ENCODE measurements at places on chromosomes 12 and 14. TPM values are rescaled to one million over a fixed set of nuclear protein-coding genes. Genes with fewer than 3 reads are reported as not detected.

DNA sequence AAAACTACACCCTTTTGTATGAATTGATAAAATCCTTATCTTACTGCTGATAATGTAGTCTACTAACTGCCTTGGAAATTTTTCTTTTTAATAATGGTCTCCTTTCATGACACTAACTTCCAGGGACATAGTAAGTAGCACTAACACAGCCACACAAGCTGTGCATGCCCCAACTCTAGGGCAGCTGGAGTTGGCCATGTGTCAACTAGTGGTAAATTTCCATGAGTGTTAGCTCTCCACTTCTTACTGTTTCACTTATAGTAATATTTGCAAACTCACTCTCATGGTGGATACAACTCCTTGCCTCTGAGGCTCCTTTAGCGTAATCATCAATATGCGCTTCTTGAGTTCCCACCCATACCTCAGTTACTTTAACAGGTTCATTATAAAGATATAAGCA lies 38.0 kb downstream of the LGR5 start:
- H3K27ac ChIP-seq = no peak overlapping the region
- DNase-seq = no peak
- no peak overlapping the region for H3K4me3 ChIP-seq
- no peaks in the 10 kb centered on the region for H3K27me3 ChIP-seq
- no peaks in the 10 kb centered on the region for H3K4me1 ChIP-seq

GRCh38 chr12:2224961-2225360 lies 172.2 kb downstream of the CACNA1C start:
- H3K4me1 ChIP-seq = no peaks in the 10 kb centered on the region
- H3K4me3 ChIP-seq = no peak overlapping the region
- H3K27ac ChIP-seq = no peak overlapping the region

GRCh38 chr14:103220134-103220981 lies 97.1 kb downstream of the TNFAIP2 start:
- H3K27me3 ChIP-seq = no peaks in the 10 kb centered on the region
- H3K36me3 ChIP-seq = no peaks in the 10 kb centered on the region

GRCh38 chr14:68542346-68542745 lies 250.5 kb downstream of the ZFP36L1 start:
- peaks cover 11% of the 10 kb centered on the region for H3K4me1 ChIP-seq
- H3K4me3 ChIP-seq = no peak overlapping the region
- no peak for DNase-seq

- no peak overlapping the region for H3K27ac ChIP-seq
- no peaks in the 10 kb centered on the region for H3K27me3 ChIP-seq
- no peaks in the 10 kb centered on the region for H3K36me3 ChIP-seq
- no peak overlapping the region for H3K4me3 ChIP-seq
Measured at GRCh38 chr12:39771456-39771855, 151.9 kb upstream of the ABCD2 start.

DNA sequence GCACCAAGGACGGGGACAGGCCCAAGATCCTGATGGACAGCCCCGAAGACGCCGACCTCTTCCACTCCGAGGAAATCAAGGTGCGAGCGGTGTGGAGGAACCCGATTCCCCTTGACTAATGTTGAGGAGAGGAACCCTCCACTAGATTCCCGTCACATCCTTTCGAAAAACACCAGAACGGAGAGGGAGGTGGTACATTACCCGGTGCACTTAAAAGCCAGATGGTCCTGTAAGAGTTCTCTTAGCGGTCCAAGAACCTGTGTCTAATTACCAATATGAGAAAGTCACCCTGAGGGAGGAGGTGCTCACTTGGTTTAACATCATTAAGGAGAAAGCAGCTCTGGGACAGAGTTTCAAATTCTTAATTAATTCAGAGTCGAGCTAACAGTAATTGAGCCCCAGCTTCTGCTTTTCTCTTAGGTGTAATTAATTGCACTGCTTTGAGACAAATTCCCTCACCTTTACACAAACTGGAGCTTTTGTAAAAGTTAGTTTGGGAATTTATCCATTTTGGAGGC lies 450 bp downstream of the PRKAB1 start:
- H3K4me3 ChIP-seq = peak overlapping the region; percentile 89
- peaks cover 15% of the 10 kb centered on the region for H3K36me3 ChIP-seq
- no peaks in the 10 kb centered on the region for H3K27me3 ChIP-seq
- DNase-seq = peak; percentile 26
- H3K27ac ChIP-seq = peak overlapping the region; percentile 89
- H3K4me1 ChIP-seq = peaks cover 12% of the 10 kb centered on the region

DNA sequence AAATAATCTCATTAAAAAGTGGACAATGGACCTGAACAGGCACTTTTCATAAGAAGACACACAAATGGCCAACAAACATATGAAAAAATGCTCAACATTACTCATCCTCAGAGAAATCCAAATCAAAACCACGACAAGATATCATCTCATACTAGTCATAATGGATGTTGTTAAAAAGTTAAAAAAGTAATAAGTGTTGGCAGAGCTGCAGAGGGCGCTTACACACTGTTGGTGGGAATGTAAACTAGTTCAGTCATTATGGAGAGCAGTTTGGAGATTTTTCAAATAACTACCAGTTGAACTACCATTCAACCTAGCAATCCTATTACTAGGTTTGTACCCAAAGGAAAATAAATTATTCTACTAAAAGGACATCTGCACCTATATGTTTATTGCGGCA lies 47.2 kb downstream of the FOXG1 start:
- no peak for DNase-seq
- no peak overlapping the region for H3K4me3 ChIP-seq
- no peaks in the 10 kb centered on the region for H3K36me3 ChIP-seq
- H3K4me1 ChIP-seq = no peaks in the 10 kb centered on the region
- H3K27me3 ChIP-seq = no peaks in the 10 kb centered on the region

GLS2 gene
- polyA plus RNA-seq = 2.1 TPM

DNA sequence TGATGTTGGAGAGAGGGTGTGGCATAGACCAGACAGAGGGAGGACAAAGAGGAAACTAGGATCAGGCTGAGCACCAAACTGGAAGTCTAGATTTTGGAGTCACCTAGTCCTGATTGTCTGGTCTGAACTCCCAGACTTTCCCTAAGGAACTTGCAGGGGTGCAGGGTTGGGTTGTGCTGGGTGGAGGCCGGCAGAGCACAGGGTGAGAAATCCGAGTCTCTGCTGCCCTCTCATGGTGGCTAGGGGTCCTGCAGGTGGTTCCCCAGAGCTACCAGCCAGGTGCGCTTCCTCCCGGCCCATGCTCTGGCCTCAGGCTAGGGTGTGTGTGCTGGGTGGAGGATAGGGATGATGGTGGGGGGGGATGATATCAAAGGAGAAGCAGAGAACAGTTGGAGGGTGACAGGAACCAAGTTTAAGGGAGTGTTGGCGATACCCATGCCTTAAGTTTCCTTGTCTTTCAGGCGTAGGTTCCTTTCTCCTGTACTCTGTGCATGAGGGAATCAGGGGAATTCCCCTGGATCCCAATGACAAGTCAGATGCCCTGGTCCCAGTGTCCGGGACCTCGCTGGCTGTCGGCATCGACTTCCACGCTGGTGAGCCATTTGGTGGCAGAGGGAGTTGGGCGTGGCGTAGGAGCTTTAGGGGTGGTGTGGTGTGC lies 33.5 kb upstream of the NXPH4 start:
- no peaks in the 10 kb centered on the region for H3K27me3 ChIP-seq
- no peak overlapping the region for H3K27ac ChIP-seq
- DNase-seq = peak; percentile 85
- H3K4me1 ChIP-seq = no peaks in the 10 kb centered on the region

SPTB gene
- 1.2 TPM for polyA plus RNA-seq

DNA sequence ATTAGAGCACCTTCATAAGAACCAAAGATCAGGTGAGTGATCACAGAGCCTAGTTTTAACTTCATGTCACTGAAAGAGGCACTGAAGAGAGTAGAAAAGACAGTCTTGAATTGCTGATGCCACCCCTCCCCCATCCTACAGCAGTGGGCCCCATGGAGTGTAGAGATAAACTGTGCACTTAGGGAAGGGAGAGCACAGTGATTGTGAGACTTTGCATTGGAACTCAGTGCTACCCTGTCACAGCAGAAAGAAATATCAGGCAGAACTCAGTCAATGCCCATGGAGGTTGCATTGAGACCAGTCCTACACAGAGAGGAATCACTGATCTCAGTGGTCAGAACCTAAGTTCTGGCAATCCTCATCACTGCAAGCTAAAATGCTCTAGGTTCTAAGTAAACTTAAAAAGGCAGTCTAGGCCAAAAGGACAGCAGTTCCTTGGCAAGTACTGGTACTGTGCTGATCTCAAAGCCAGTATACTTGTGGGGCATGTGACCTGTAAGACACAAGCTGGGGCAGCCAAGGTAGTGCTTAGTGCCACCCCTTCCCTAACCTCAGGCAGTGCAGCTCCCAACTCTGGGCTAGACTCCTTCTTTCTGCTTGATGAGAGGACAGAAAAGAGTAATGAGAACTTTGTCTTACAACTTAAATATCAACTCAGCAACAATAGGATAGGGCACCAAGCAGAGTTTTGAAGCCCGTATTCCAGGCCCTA lies 94.1 kb downstream of the FSCB start:
- DNase-seq = no peak
- H3K4me1 ChIP-seq = no peaks in the 10 kb centered on the region
- H3K27ac ChIP-seq = peak overlapping the region; percentile 53
- H3K36me3 ChIP-seq = no peaks in the 10 kb centered on the region
- no peak overlapping the region for H3K4me3 ChIP-seq

- H3K27me3 ChIP-seq = no peaks in the 10 kb centered on the region
- no peak overlapping the region for H3K4me3 ChIP-seq
Measured at GRCh38 chr12:31525496-31526157, 65.3 kb downstream of the DENND5B start.

DNA sequence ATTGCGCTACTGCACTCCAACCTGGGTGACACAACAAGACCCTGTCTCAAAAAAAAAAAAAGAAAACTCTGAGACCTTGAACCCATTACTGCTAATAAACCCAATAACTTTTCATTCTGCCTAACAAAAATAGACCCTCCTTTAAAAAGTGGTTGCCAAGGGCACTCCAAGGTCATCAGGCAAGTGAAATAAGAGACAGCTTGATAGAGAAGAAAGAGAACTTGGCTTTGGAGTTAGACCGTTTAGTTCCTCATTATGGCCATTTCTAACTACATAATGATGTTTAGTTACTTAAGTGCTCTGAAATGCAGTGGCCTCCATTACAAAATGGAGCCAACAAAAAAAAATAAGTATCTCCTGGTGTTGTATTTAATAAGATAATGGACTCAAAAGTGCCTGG lies 55.9 kb downstream of the PHLDA1 start:
- H3K27me3 ChIP-seq = no peaks in the 10 kb centered on the region
- no peak overlapping the region for H3K4me3 ChIP-seq
- H3K27ac ChIP-seq = no peak overlapping the region
- no peaks in the 10 kb centered on the region for H3K36me3 ChIP-seq
- peaks cover 19% of the 10 kb centered on the region for H3K4me1 ChIP-seq

KRT72 gene
- 24.6 TPM for polyA plus RNA-seq
